ENCODE measurements at places on chromosomes 6 and 20. TPM values are rescaled to one million over a fixed set of nuclear protein-coding genes. Genes with fewer than 3 reads are reported as not detected.

GRCh38 chr20:13681248-13682125, 42.8 kb upstream of the TASP1 start:
- DNase-seq = no peak

GRCh38 chr6:108694816-108695215, 134.1 kb downstream of the FOXO3 start:
- DNase-seq = no peak

DNA sequence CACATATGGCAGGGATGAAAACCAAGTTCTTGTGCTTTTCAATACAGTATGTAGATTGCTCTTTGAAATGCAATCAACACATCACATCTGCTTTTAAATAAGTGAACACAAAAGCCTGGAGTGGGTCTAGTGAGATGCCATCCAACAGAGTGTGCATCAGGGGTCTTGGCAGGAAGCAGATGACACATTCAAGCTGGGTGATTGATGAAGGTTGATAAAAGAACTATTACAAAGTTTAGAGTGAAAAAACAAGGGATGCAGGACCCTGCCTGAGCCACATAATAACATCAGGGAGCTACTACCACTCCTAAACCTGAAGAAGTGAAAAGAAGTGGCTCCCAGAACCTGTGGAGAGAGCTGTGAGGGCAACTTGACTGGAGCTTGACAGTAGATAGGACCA, 16.6 kb upstream of the PLCB1 start:
- DNase-seq = no peak

DNA sequence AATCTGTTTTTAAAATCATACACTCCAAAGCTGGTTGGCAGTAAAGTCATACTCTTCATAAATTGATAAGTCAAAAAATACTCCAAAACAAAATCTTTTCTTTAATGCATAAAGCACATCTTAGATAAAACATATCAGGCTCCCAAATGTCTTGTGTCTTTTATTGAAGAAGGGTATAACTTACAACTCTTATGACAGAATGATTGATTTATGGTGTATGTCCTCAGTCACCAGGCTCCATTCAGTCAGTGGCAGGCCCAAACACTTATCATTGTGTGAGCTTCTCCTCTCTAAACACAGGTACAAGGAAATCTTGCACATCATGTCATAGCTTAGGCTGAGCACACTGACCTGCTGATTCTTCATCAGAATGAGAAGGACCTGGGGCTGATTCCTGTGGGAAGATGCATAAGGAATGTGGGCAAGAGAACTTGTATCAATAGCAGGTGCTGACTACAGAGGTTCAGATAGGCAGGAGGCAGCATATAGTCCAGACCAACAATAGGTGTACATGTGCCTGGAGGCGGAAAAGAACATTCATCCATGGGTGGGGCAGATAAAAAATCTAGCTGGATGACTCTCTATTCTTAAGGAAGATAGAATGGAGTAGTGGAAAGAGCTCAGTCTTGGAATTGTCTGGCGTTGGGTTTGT, 1.9 kb downstream of the CALHM5 start:
- DNase-seq = no peak

The IL20RA gene
- 1.3 TPM for total RNA-seq
